ENCODE measurements at places on chromosomes 3 and 15.

- no peak for DNase-seq
Measured at GRCh38 chr15:71732636-71733035, 77.7 kb upstream of the NR2E3 start.

- no peak for DNase-seq
Measured at GRCh38 chr3:109532257-109533216, 195.2 kb upstream of the DPPA4 start.

- no peak for DNase-seq
Measured at GRCh38 chr15:95758451-95758850, 572.0 kb upstream of the NR2F2 start.

GRCh38 chr15:83734487-83734886 lies 80.6 kb downstream of the ADAMTSL3 start:
- DNase-seq, result no peak

GRCh38 chr15:92100301-92100700 lies 246.8 kb downstream of the SLCO3A1 start:
- no peak for DNase-seq

- DNase-seq, result peak; percentile 91
Measured at GRCh38 chr15:25734680-25735355, 128.3 kb downstream of the ATP10A start.

GRCh38 chr3:150128126-150128525 lies 157.4 kb upstream of the PFN2 start:
- DNase-seq, result no peak

GRCh38 chr3:49553692-49554632 lies at the start of gene BSN:
Gene BSN (plus strand): TSS chr3:49554477. CDS start chr3:49554603, 126 bp downstream.
- DNase-seq, result peak; percentile 90

- no peak for DNase-seq
Measured at GRCh38 chr3:35787936-35788335, 148.6 kb downstream of the ARPP21 start.

- no peak for DNase-seq
Measured at GRCh38 chr3:11002371-11002807, 9.8 kb downstream of the SLC6A1 start.

DNA sequence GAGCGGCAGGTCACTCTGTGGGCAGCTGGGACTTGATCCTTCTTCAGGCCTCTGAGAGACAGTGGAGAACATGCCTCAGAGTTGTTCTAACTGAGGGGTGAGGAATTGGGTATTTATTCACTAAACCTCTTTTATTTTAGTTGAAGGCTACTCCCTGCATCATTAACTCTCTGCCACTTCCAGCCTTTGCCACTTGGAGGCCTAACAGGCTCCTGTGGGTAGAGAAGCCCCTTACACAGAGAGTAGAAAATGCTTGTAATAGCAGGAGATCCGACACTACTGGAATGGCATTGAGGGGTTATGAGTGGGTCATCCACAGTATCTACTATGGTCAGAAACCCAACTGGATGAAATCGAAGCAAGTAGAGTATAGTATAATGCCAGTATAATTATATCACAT lies 81.7 kb downstream of the RYR3 start:
- no peak for DNase-seq

DNA sequence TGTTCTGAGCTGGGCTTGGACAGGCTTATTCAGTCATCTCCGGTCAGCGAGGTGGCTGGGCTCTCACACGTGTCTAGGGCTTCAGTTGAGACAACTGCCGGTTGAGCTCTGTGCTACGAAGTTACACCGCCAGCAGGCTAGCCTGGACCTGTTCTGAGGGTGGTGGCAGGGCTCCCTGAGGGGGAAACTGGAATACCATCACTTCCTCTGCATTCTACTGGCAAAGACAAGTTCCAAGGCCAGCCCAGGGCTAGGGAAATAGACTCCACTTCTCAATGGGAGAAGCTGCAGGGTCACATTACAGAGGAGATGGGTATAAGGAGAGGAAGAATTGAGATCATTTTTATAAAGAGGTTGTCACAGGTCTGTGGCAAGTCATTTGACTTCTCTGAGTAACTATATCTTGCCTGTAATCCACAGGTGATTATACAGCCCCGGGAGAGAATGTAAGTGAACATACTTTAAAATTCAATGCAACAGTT lies 106.8 kb upstream of the IL12A start:
- DNase-seq, result no peak

GRCh38 chr3:182524711-182525401 lies 268.4 kb upstream of the ATP11B start:
- no peak for DNase-seq

DNA sequence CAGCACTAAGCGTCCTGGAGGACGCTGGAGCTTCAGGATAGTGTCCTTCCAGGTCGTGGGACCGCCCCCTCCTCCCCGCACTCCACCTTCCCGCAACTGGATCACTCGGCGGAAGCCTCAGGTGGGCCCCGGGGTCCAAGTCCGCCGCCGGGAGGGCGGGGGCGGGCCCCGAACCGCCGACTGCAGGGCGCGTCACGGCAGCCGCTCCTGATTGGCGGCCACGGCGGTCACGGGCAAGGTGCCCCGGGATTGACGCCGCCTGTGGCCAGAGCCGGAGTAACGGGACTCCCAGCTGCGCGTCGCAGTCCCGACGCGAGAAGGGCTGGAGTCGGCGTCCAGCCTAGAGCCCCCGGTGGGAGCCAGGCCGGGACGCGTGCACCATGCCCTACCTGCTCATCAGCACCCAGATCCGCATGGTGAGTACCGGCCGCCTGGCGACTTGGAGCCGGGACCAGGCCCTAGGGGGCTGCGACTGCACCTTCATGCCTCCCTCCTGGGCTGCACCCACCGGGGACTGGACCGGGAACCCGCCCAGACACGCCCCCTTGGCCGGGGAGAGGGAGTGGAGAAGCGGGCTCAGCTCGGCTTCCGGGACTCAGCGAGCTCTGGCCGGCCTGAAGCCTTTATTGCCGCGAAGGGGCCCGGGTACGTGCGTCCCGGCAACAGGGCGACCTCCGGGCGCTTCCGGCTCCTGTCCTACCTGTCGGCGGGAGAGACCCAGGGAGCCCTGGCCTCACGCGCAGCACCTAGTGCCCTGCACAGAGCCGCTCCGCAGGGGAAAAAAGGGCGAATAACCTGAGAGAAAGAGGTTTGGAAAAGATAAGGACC lies at the start of gene GCHFR:
Gene GCHFR (plus strand): TSS at position 268 of the 828 bp plus-strand sequence. CDS start 113 bp downstream, at position 381.
- peak; percentile 91 for DNase-seq

GRCh38 chr3:153396581-153396980 lies 234.6 kb downstream of the RAP2B start:
- no peak for DNase-seq

DNA sequence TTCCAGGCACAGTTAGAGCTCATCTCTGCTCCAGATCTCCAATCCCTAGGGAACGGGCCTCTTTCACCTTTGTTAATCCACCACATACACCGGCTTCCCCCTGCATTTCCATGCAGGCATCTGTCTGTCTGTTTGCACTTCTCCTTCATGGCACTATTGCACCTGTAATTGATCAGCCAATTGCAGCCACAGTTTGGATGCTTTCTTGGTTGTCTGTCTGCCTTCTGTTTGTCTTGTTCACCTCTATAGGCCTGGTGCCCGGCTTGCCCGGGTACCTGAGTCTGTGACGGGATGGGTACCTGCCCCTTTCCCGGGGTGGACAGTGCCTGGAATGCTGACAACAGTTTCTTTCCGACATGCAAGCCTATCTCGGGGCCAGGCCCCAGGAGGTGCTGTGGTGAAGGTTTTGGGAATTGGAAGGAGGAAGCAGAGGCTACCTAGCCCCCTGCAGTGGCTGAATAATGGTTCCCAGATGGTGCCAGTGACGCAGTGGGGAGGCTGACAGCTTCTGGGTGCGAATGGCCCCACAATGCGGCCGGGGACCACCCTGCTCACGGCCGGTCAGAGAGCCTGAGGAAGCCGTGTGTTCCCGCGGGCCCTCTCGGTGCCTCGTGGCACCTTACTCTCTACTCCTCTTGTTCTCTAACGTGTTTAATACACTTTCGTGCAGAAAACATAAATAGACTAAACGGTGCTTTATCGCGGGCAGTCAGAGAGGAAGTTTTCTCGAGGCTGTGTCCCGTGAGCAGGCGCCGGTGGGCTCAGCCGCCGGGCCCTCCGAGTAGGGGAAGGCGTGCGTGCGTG lies 31.3 kb upstream of the RAB6B start:
- DNase-seq, result no peak

GRCh38 chr3:181935915-181936314 lies 224.2 kb downstream of the SOX2 start:
- no peak for DNase-seq

- DNase-seq, result peak; percentile 52
Measured at GRCh38 chr15:41980654-41981323, 8.4 kb upstream of the EHD4 start.

- no peak for DNase-seq
Measured at GRCh38 chr3:129315223-129315997, 36.7 kb downstream of the HMCES start.

DNA sequence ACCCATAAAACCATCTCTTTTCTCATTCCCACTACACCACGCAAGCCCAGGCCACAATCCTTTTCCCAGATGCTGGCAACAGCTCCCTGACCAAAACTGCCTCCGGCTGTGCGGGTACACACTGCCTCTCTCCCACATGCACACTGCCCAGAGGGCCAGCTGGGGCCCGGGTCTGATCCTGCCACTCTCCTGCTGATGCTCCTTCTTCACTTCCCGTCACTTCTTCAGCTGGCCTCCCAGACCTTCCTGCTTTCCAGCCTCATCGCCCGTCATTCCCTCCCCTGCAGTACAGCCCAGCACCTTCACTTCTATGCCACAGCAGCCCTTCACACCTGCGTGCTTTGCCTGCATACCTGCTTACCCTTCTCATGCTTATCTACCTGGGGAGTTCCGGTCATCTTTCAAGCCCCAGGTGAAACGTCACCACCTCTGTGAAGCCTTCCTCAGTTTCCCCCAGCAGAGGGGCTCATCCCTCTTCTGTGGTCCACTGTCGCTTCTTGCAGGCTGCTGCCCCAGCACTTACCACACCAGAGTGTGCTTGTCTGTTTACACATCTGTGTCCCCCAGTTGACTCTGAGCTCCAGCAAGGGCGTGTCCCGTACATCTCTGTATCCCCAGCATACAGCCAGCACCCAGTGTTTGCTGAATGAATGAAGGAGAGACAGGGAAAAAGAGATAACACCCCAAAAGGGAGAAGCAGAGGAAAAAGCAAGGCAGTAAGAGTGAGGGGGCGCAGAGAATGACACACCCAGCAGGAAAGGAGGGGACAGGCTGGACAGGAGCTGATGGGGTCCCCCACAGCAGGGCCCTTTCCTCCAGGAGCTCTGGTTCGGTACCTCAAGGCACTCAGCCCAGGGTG lies 22.2 kb downstream of the GRAMD2A start:
- DNase-seq, result no peak

DNA sequence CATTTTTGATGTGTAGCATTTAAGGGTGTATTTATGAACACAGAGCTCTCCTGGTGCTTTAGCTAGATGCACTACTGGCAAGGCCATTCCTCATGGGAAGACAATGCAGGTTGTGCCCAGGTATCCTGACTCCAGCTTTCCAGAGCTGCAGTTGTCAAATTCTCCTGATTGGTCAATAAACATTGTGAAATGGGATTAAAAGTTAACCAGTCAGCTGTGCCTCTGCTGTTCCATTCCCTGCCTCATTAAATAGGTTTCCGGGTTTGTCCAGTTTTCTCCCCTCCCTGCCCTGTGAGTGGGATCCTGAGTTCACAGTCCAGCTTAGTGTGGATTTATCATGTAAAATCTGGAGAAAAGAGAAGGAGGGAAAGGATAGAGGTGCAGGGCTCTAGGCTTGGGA lies 207.3 kb downstream of the SQOR start:
- DNase-seq, result no peak

GRCh38 chr3:37661615-37662306 lies 199.9 kb upstream of the CTDSPL start:
- peak; percentile 59 for DNase-seq

GRCh38 chr3:64166584-64167162 lies 58.6 kb downstream of the PRICKLE2 start:
- DNase-seq, result no peak

DNA sequence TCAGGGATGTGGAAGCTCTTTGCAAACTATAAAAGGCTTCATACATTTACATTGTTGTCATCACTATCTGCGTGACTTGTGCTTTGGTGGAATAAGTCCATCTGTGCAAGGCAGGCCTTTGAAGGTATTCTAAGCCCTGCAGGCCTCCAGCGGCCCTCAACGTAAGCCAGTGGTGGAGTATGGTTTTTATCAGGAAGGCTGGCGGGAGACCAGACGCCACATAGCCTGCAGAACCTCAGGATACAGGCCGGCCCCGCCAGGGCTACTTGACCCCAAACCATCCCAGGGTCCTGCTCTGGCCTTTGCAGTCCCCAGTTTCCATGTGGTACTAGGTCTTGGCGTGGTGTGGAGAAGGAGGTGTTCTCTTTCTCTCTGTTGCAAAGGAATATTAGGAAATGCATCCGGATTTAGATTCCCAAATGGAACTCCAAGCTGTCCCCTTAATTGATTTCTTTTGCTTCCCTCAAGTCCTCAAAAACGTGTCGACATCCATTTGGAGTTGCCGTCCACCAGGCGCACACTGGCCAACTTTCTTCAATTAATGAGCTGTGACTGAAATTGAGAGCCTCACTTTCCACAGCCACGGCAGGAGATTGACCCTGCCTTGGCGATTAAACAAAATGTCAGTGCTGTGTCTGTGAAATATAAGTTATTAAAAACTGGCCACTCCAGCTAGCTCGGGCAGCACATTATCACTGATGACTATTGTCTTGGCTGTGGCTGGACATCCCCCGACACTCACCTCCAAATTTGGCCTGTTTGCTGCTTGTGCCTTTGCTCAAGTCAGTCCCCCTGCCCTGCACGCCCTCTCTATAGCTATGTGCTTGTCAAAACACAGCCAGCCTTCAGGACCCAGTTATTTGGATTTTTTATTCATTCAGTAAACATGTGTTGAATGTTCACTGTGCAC lies 239.8 kb upstream of the TLE3 start:
- DNase-seq, result peak; percentile 24

DNA sequence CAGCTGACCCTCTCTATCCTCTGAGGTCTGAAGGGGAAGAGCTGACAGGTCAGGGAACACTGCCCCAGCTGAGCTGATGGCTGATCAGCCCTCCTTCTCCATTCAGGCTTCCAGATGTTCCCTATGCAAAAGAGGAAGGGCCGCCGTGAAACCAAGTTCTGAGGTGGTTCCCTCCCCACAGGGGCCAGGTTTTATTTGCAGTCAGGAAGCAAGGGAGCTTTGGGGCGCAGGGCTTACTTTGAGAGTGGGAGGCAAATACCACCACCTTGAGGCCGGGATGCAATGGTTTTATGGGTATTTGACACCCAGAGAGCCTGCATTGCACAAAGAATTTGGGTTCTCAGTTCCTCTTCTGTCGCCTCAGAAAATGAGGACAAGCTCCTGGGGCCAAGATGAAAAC lies 186.9 kb downstream of the ARRDC4 start:
- no peak for DNase-seq

GRCh38 chr3:119664850-119665379 lies 4.5 kb upstream of the POPDC2 start:
- no peak for DNase-seq

DNA sequence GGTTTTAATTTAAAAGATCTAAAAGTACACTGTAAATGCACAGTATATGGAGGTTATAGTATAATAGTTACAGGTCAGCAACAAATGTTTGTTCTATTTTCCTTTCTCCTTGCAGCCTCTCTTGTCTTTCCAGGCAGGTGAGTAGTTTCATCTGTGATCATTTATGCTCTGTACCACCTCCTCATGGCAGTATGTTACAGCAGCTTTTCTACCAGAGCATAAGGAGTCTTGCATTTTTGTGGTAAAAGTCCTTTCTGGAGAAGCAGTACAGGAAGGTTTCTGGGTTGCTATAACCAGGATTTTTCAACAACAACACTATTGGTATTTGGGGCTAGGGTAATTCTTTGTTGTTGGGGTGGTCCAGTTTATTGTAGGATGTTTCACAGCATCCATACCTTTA lies 59.5 kb downstream of the ZNF609 start:
- DNase-seq, result no peak
